NCI-H2081 (cell line): ENCODE measurements at places on chromosomes 16 and 17.

DNA sequence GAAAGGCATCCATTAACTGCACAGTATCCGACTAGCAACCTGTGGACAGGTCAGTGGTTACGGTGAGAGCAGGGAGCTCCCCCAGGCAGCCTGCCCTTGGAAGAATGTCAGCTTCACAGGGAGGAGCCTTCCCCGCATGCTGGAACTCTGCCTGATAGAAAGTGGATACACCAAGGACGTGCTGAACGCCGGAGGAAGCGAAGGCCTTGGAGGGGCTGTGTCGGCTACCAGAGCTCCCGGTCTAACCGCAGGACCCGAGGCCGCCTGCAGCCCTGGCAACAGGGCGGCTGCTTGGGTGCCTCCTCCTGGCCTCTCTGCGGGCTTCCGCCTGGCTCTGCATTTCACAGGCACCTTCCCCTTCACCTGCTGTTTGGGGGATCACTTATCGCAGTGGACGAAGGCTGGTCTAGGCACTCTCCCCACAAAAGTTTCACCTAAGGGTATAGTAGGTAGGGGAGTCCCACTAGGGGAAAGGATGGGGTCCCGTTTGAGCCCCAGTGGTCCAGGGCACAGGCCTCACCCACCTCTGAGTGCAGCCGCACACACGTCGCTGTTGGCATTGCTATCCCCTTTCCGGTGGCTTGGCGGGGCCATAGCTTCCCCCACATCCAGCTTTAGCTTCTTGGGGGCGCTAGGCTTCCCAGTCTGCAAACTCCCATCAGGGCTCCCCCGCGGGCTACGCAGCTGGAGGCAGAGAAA lies 29.8 kb downstream of the PELP1 start:
- DNase-seq = no peak

GRCh38 chr16:48540222-48540900 lies 69.6 kb downstream of the N4BP1 start:
- no peak for DNase-seq

DNA sequence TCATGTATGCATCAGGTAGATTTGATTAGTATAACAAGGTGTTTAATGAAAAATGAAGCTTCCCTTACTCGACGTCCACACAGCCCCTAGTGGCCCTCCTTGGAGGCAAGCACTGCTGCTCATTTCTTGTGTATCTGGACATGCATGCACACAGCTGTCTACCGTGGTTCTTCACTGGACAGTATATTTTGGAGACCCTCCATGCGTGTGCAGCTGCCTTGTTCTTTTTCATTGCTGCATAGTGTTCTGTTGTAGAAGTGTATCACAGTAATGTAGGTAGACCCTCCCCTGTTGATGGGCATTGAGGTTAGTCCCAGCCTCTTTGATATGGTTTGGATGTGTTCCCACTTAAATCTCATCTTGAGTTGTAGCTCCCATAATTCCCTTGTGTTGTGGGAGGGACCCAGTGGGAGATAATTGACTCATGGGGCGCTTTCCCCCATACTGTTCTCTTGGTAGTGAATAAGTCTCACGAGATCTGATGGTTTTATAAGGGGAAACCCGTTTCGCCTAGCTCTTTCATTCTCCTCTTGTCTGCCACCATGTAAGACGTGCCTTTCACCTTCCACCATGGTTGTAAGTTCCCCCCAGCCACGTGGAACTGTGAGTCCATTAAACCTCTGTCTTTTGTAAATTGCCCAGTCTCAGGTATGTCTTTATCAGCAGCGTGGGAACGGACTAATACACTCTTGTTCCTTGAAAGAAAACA lies 6.3 kb downstream of the CMIP start:
- no peak for DNase-seq

- no peak for DNase-seq
Observed at GRCh38 chr16:78438219-78438618, 338.8 kb downstream of the WWOX start.

GRCh38 chr17:66423056-66423955 lies 120.9 kb downstream of the PRKCA start:
- DNase-seq = no peak

GRCh38 chr17:1488826-1489270 lies 3.6 kb downstream of the MYO1C start:
- no peak for DNase-seq

DNA sequence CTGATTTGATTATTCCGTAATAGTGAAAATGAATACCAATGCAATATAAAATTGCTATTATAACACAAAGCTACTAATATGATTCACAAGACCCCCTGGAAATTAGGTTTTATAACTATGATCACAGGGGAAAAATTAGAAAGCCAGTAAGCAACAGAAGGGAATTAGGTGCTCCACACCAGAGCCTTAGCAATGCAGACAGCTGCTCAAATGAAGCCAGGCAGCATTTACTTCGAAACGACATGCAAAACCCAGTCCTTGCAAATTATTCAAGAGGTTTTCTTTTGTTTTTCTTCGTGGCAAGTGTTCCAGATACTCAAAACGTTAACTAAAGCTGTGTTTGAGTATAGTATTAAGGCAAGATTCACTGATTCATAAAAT lies 47.9 kb downstream of the TOX3 start:
- no peak for DNase-seq

DNA sequence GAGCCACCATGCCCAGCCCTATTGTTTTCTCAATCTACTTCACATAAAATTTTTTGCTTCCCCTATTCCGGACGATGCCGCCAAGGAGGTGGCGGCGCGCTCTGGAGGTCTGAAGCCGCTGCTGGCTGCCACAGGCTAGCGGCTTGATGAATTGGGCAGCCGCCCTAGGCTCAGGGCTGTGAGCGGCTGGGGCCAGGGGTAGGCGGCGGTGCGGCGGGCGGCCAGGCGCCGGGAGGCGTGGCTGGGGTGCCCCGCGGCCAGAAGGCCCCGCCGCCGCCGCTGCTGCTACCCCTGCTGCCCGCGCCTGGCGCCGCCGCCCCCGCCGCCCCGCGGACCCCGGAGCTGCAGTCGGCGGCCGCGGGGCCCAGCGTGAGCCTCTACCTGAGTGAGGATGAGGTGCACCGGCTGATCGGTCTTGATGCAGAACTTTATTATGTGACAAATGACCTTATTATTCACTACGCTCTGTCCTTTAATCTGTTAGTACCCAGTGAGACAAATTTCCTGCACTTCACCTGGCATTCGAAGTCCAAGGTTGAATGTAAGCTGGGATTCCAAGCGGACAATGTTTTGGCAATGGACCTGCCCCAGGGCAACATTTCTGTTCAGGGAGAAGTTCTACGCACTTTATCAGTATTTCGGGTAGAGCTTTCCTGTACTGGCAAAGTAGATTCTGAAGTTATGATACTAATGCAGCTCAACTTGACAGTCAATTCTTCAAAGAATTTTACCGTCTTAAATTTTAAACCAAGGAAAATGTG lies 41.7 kb downstream of the ANKFY1 start:
- DNase-seq = no peak

DNA sequence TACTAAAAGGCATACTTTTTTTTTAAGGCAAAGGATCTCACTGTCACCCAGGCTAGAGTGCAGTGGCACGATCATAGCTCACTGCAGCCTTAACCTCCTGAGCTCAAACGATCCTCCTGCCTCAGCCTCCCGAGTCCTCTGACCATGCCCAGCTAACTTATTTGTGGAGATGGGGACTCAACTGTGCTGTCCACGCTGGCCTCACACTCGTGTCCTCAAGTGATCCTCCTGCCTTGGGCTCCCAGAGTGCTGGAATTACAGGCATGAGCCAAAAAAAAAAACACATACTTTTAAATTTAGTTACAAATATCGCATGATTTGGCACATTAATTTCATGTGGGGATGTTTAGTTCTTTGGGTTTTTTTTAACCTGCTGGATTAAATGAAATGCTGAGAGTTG lies 207.7 kb upstream of the CHMP6 start:
- DNase-seq = no peak

GRCh38 chr17:7972131-7972785 lies 30.2 kb upstream of the GUCY2D start:
- no peak for DNase-seq

- no peak for DNase-seq
Observed at GRCh38 chr16:31080756-31081419, 6.7 kb downstream of the ZNF646 start.

GRCh38 chr17:15957206-15957605 lies 12.3 kb downstream of the ADORA2B start:
- DNase-seq = no peak

DNA sequence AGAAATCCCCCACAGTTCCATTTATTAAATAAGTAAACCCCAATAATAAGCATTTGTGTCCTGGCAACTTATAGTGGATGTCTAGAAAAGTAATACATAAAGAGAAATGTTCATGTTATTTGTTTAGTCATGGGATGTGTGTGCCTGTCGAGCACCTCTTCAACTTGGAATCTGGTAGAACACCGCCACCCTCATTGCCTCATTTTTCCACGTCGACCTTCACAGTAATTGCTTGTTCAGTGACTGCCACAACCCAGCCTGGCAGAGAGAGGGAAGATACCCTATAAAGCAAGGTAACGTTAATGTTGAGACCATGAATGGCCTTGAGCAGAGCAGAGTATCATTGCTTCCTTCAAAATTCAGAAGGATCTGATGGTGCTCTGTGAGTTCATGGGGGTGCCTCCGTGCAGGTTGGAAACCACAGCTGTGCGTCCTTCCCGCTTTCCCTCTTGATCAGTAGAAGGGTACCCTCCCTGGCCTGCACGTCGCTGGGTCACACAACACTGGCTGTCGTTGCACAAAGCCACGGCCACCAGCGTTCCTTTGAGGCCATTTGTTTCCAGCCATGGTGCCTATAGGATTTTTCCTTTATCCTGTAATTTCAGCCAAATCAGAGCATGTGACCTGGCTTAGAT lies 3.7 kb upstream of the DNASE1 start:
- DNase-seq = no peak

- no peak for DNase-seq
Observed at GRCh38 chr16:53142823-53143568, 88.2 kb downstream of the CHD9 start.

DNA sequence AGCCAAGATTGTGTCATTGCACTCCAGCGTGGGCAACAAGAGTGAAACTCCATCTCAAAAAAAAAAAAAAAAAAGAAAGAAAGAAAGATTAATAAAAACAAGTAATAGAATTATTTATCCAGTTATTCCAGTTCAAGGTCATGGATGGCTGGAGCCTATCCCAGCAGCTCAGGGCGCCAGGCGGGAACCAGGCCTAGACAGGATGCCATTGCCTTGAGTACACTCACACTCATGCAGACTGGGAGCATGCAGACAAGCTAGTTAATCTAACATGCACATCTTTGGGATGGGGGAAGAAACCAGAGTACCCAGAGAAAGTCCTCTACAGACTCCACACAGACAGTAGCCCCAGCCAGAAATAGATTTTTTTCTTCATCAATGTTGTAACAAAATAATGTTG lies 17.9 kb downstream of the PDP2 start:
- DNase-seq = no peak

- DNase-seq = no peak
Observed at GRCh38 chr16:26382586-26382985, 684.1 kb upstream of the C16orf82 start.

- DNase-seq = no peak
Observed at GRCh38 chr17:18025241-18025944, 13.6 kb downstream of the ATPAF2 start.

- DNase-seq = no peak
Observed at GRCh38 chr16:30546115-30546514, 11.5 kb upstream of the ZNF747 start.

DNA sequence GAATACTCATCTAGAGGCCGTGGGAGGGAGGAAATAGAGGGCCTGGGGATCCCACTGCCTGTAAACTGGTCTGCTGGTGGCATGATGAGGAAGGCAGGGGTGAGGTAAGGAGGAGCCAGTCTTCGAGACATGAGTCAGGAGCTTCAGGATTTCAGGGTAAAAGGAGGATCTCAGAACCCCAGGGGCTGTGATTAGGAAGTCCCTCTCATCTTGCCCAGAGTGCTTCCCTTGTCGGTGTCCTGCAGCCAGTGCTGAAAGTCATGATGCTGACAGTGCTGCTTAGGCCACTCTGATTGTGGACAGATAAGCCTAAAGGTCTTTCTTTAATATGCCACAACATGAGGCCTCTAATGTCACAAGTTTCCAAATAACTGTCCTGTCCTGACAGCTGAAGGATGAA lies 29.6 kb downstream of the COG4 start:
- DNase-seq = no peak

DNA sequence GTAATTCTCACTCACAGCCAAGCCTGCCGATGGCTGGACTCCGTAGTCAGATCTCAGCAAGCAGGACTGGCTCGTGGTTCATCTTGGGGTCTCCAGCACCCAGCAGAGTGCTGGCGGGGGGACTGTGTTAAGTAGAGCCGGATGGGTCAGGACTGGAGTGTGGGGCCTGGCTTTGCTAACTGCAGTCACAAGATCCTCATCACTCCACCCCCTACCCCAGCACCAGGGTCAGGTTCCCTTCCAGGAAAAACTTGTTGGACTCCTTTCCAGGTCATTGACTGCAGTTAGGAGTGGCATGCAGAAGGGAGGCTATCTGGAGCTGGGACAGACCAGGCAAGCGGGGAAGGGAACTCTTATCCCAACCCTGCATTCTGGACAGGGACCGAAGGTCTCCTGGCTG lies 6.0 kb downstream of the CIITA start:
- no peak for DNase-seq

DNA sequence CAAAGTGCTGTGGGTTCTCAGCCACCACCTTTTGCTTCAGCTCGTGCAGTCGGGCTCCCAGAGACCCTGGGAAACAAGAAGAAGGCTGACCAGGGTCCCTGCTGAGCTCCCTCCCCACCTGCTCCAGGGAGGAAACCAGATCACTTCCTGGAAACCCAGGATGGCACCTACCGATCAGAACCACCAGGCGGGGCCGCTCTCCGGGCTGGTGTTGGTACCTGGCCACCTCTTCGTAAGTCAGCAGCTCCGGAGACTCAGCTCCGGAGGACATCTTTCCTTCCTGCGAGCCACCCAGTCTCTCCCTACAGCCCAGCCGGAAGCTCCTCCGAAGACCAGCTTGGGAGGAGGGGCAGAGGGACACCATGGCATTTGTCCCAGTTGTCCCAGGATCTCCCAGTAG lies 18.9 kb downstream of the MPP3 start:
- no peak for DNase-seq

DNA sequence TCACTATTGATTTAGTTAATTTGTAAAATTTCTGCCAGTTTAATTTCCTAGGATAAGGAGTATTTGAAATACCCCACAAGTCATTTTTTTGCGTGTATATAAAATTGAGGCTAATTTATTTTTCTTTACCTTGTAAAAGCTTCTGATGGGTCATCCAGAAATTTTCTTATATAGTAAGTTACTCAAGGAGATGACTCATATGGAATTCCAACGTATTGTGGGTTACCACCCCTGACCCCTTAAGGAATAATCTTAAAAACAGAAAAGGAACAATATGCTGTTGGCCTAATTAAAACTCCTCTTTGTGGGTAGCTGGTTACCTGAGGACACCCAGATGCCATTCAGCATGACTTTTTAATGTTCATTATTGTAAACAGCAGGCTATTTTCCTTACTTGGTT lies 13.6 kb downstream of the HEATR6 start:
- DNase-seq = no peak
